ENCODE measurements at places on chromosomes 3 and 15. TPM values are rescaled to one million over a fixed set of nuclear protein-coding genes. Genes with fewer than 3 reads are reported as not detected.
A peak's percentile ranks its signal among the peaks of the same experiment; 100 is the strongest.

DNA sequence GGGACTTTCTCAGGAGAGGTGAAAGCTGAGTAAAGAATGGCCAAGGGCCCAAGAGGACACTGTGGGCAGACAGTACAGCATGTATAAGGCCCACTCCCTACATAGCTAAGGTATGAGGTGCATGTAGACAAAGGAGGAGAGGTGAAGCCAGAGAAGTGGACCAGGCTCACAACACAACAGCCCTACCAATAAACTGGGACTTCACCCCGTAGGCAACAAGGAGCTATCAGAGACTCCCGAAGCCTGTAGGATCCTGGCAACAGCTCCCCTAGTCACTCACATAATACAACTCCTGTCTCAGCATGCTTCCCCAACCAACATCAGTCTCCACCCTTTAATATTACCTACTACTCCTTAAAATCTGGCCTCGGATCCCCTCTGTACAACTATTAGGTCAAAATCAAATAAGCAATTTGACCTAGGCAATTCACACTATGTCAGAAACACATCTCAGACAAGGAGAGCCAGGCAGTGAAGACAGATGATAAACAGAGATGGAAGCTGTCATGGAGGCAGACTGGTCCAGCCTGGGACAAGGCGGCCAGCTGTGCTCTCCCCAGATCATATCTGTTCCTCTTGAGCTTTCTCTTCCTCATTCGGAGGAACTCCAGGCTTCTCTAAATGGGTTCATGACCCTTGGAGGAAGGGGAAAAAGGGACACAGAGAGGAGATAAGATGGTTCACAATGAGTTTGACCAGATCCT lies 1.4 kb downstream of the XXYLT1 start:
- no peak for DNase-seq

DNA sequence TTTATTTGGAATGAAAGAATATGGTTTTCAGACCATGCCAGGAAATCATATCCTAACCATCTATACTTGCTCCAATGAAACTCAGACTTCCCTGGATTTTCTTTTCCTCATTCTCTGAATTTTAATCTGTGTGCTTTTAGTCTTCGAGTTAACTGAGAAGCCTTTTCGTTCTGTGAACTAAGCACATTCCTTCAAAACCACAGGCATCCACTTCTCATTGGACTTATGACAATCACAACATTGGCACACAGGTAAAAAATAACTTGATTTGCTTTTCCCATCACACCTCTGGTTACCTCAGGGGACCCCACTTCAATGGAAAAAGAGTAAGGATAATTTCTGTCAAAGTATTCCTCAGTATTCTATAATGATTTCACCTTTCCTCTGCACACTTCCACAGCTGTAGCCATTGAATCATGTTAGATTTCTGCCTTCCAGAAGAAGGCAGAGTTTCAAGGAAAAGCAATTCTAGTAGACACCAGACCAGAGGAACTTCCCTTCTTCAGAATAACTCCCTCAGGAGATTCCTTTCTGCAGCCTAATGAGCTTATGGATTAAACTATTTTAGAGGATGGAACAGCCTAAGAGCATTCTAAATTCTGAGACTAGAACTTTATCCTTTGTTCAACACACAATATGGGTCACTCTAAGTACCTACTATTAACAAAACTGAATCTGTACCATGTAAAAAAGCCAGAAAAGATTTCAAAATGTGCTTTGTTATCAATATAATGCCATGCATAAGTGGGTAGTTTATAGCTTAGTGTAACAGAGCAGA lies 15.9 kb downstream of the COMMD2 start:
- DNase-seq, result peak; percentile 44

DNA sequence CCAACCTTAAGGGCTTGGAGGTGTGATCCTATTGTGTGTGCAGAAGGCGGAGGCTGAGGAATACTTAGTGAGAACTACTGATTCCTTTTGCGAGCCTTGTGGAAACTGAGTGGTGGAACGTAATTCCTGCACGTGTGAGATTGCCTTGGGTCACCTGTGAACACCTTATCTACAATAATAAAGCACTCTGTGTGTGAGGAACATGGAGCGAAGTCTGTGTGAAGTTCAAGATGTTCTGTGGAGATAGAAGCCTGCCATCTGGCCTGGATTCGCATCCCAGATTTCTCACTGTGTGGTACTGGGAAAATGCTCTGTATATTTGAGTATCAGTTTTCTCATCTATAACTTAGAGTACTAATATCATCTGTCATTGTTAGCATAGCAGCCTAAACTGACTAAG lies 179.5 kb upstream of the PDZRN3 start:
- DNase-seq, result no peak

GRCh38 chr3:120875989-120876388 lies 32.0 kb upstream of the STXBP5L start:
- DNase-seq, result no peak

DNA sequence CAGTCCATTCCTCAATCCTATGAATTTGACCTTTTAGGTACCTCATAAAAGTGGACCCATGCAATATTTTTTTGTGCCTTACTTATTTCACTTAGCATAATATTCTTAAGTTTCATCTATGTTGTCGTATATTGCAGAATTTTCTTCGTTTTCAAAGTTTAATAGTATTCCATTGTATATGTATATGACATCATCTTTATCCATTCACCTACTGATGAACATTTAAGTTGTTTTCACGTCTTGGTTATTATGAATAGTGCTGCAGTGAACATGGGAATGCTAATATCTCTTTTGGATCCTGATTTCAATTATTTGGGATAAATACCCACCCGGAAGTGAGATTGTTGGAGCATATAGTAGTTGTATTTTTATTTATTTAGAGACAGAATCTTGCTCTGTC lies 65.1 kb downstream of the AP4E1 start:
- no peak for DNase-seq

GRCh38 chr3:128084675-128085021 lies 32.4 kb downstream of the SEC61A1 start:
- no peak for DNase-seq

CKMT1B gene
- 55.2 TPM for total RNA-seq

- DNase-seq, result no peak
These were observed 254.8 kb upstream of the TPRG1 start for GRCh38 chr3:188916934-188917401.

DNA sequence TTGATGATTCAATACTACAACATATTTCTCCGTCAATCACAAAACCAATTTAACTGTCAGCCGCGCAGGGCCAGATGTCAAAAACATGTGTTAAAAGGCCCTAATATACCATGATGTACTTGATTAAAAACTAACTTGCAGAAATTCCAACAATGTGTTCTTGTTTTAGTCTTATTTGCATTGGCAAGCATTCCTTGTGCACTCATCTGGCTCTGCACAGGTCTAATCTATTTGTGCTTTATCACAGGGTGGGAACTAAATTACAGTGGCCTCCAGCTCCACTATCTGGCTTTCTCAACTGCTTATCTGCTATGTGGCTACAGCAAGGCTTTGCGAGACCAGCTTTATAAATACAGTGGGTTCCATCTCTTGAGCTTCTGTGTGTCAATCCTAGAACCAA lies 455.5 kb downstream of the ERC2 start:
- no peak for DNase-seq

CIB1 gene
- total RNA-seq, result 47.2 TPM

PARP6 gene
- 24.2 TPM for total RNA-seq

SLC22A14 gene
- total RNA-seq, result not detected

TMEM212 gene
- total RNA-seq, result not detected

ADCY5 gene
- 1.2 TPM for total RNA-seq

DNA sequence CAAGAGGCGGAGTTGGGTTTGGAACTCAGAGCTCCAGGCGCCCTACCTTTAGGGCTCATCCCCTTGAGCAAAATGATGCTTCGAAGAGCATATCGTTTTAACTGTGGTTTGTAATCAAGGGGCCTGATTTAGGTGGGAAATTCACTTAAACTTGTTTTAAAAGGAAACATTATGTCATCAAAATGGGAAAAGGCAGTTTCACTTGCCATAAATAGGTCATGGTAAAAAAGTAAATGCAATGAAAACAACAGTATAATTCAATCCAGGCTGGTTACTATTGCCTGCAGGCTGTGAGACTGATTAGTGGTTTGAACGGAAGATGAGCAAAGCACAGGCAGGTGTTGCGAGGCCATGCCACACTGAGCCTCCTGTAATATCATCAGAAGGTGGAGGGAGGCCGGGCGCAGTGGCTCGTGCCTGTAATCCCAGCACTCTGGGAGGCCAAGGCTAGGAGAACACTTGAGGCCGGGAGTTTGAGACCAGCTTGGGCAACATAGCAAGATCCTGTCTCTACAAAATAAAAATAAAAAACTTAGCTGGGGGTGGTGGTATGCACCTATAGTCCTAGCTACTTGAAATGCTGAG lies 2.1 kb downstream of the HDAC11 start:
- DNase-seq, result no peak

MYO1E gene
- 59.9 TPM for total RNA-seq

DNA sequence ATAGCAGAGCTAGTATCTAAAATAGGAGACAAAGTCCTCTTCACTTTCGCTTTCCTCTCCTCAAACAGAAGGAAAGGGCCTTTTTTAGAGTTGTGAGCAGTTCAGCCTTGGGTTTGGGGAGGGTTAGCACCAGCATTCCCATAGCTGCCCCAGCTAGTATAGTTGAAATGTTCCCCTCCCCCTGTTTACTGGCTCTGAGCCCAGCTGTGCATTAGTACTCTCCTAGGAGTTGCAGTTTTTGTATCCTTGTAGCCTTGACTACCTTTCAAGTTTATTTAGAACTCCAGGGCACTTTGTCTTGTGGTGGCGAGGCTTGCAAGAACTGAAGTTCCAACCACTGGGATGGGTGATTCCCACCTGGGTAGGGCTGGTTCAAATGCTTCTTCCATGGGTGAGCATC lies 245.1 kb upstream of the NAALADL2 start:
- DNase-seq, result no peak

DNA sequence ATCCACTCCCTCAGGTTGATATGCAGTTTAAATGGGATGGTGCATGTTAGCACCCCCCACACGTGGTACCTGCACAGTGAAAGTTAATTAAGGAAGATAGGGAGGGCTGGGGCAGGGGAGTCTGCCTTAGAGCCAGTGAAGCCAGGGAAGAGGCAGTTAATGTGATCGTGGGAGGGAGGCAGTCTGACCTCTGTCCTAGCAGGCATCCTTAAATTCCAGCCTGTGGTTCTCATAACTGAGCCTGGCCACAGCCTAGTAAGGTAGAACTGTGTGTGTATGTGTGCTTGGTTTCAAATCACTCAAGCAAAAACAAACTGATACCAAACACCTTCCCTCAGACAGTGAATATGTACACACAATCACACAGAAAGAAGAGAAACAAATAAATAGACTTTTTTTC lies 319.1 kb upstream of the TLE3 start:
- no peak for DNase-seq

EPHA6 gene
- total RNA-seq, result not detected

GRCh38 chr3:61901496-61901895 lies 340.1 kb downstream of the PTPRG start:
- DNase-seq, result no peak

DNA sequence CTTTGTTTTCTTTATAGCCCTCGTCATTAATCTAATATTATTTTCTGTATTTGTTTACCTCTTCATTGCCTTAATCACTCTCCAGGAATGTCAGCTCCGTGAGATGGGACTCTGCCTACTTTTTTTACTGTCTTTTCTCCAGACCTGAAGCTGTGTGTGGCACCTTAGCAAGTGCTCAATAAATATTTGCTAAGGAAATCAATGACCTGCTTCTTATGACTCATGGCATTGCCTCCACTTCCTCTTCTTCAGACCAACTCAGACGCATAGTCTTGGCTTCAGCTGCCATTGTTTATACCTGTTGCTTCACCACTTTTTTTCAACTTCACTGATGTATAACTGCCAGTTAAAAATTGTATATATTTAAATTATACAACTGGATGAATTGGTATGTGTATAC lies 218.5 kb upstream of the CMC1 start:
- DNase-seq, result no peak

CEMIP gene
- 6.3 TPM for total RNA-seq

C2CD4B gene
- not detected for total RNA-seq

DNA sequence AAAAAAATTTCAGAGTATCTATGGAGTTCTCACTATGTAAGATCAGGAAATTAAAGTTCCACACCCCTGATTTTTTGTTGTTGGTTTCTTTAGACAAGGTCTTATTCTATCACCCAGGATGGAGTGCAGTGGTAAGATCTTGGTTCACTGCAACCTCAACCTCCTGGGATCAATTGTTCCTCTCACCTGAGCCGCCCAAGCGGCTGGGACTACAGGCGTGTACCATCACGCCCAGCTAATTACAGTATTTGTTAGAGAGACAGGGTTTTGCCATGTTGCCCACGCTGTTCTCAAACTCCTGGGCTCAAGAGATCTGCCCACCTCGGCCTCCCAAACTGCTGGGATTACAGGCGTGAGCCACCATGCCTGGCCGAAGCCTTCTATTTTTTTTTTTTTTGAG lies 12.4 kb downstream of the QRICH1 start:
- no peak for DNase-seq

DNA sequence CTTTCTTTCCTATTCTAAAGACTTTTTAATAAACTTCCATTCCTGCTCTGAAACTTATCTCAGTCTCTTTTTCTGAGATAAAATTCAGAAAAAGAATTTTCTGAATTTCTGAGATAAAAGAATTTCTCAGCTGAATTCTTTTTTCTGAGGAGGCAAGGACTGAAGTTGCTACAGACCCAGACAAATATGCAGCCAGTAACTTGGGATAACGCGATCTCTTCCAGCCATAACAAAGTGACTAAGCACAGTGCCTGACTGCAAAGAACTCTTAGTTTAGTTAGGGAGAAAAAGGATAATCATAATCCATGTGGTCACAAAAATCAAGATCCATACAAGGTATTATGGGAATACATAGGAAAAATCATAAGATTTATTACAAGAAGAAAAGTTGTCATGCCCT lies 222.0 kb upstream of the GAP43 start:
- no peak for DNase-seq

MUC20 gene
- not detected for total RNA-seq

SMAD6 gene
- total RNA-seq, result 3.2 TPM

GRCh38 chr3:124248471-124249028 lies 256.6 kb upstream of the ROPN1 start:
- no peak for DNase-seq

GRCh38 chr3:52458031-52458760 lies 2.8 kb downstream of the NISCH start:
- DNase-seq, result no peak

GRCh38 chr3:185717627-185718402 lies 107.0 kb downstream of the IGF2BP2 start:
- DNase-seq, result no peak

DNA sequence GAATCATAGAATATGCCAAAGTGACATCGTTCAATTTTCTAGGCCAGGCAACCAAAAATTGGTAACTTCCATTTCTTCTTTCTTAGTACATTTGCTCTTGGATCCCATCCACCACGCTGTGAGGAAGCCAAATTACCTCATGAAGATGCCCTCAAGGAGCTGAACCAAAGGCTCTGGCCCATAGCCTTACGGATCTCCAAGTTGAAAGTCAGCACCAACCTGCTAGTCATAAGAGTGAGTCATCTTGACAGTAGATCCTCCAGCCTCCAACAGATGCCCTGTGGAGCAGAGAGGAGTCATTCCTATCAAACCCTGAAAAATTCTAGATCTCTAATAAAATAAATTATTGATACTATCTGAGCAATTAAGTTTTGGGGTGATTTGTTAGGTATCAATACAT lies 322.5 kb upstream of the COL8A1 start:
- no peak for DNase-seq

GRCh38 chr3:107524326-107524840 lies 1.6 kb downstream of the BBX start:
- DNase-seq, result no peak

TMEM207 gene
- total RNA-seq, result 0.21 TPM

RTP3 gene
- not detected for total RNA-seq

GPR149 gene
- not detected for total RNA-seq

Measured in SK-MEL-5 (cell line).